ENCODE measurements at places on chromosomes 3 and 15.

DNA sequence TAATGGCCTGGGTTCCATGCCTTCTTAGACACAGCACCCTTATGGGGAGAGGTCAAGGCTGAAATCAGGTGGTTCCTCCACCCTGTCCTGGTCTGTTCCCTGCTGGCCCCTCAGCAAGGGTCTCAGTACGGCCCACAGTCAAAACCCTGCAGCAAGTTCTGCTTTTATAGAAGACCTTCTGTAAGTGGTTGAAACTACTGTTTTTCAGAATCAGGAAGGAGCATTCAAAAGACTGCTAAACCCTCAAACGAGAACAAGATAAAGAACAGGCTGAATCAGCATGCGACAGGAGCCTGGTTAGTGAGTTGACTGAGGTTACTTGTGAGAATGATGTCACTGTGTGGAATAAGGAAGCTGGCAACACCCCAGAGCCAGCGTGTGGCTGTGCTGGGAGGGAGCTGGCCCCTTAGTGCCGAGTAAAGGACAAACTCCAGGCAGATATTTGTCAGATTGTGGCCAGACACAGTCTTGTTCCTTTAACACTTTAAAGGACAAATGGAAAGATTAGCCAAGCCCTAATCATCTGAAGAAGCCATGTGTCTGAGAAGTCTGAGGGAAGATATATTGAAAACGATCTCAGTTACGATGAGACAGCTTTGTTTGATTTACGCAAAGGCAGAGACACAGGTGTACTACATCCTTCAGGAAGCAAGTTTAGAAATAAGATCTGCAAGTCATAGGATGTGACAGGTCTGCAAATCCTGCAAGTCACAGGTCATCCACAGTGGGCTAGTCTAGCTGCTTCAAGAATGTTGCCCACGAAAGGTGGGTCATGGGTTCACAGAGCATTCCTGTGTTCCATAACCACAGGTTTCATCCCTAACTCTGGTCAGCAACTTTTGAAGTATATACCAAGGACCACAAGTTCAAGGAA, 54.0 kb downstream of the B3GNT5 start:
- peak; percentile 70 for DNase-seq

DNA sequence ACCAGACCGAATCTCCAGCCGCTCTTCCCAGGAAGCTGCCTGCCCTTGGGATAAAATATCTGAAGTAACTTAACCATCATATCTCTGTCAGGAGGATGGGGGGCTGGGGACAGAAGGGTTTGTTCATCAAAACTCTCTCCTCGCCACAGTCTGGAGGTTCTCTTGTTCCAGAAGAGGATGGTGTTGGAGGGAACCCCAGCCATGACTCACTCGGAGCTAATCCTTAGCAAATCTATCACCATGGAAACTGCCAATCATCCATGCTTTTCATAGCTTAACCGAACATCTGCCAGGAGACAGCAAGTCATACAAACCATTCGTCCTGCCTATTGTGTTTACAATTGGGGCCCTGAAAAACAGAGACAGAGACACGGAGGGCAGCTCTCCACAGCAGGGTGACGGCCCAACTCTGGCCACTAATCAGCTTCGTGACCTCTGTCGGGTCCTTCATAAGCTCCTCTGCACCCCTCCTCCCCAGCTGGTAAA, 73.8 kb upstream of the HEG1 start:
- DNase-seq = peak; percentile 99

DNA sequence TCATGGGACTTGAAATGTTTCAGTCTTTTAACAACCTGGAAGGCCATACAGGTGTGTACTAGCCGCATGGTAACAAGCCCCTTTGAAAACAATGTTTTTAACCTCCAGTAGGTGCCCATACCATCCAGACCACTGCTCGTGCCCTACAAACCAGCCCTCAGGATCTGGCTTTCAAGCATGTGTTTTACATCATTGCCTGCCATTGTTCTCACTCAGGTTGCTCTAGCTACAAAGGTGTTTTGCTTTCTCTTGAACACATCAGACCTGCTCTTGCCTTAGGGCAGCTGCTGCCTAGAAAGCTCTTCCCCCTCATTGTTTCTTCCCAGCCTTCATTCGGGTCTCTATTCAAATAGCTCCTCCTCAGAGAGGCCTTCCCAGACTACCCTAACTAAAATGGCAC, 32.3 kb upstream of the MAP3K13 start:
- no peak for DNase-seq

DNA sequence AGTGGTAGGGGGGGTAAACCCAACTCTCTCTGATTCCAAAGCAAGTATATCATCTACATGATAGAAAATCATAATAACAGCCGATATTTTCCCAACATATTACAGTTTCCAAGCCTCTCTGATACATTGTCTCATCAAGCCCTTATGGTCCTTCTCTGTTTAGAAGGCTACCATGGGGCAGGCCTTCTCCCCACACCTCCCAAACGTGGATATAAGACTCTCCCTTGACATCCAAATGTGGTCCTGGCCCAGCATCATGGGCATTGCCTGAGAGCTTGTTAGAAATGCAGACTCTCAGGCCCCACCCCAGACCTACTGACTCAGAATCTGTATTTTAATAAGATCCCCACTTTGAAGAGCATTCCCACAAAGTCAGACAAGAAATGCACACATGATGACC, 17.7 kb upstream of the CCR9 start:
- no peak for DNase-seq

DNA sequence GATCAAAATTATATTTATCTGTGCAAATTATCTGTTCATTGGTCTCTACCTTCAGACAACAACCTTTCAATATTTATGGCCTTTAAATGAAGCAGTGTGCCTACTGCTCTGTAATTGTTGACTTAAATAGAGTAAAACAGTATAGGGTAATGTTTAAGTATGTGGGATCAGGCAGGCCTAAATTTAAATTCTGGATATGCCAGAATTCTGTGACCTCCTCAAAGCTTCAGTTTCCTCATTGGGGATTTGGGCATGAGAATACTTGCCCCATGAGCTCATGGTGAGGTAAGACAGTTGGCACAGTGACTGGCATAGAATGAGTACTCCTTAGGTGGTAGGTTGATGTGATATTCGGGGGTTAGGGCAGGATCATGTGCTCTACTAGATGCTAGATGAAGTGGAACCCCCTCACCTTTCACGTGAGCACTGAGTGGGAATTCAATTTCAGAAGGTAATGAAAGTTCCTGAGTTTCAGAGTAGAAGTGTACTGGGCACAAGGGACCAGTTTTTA, 14.9 kb downstream of the ARL8B start:
- no peak for DNase-seq

DNA sequence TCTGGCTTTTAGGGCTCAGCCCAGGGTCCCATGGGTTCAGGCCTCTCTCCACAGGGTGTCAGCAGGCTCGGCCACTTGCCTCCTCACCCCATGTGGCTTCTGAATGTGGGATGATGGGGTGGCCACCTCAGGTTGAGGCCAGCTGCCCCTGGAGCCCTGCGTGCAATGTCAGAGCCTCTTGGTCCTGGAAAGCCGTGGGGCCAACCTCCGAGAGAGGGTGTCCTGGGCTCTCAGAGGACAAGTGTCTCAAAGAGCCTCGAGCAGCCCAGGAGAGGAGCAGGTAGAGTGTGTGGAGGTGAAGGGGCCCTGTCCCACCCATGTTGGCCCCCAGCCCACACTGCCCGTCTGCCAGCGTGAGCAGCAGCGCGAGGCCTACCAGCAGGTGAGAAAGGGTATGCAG, 86.0 kb downstream of the PLXNA1 start:
- DNase-seq = no peak

GRCh38 chr3:160372780-160373179, 26.2 kb downstream of the IFT80 start:
- peak; percentile 69 for DNase-seq

DNA sequence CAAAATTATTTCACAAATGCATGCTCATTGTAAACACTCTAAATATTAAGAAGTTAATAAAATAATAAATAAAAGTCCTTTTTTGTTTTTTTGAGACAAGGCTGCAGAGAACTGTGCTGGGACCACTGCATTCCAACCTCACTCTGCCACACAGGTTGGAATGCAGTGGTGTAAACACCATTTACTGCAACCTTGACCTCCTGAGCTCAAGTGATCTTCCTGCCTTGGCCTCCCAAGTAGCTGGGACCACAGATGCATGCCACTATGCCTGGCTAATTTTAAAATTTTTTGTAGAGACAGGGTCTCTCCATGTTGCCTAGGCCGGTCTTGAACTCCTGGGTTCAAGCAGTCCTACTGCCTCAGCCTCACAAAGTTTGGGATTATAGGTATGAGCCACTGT, 578.4 kb downstream of the ZIC1 start:
- DNase-seq = no peak

DNA sequence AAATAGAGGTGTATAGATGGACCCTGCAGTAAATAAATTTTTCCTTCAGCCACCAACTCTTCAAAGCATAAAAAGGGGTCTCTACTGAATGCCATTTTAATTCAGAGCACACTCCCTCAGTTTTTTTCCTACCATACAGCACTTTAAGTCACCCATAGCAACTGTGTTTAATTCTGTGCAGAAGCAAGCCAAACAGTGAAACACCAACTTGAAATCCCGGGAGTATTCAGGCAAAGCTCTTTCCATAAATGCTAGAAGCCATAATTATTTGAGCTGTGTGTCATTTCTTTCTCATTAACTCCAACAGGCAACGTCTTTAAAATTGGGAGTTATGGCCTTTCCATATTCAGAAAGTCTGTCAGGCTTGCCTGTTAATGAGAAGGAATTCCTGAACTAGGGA, 562.1 kb downstream of the GRM7 start:
- DNase-seq = no peak

DNA sequence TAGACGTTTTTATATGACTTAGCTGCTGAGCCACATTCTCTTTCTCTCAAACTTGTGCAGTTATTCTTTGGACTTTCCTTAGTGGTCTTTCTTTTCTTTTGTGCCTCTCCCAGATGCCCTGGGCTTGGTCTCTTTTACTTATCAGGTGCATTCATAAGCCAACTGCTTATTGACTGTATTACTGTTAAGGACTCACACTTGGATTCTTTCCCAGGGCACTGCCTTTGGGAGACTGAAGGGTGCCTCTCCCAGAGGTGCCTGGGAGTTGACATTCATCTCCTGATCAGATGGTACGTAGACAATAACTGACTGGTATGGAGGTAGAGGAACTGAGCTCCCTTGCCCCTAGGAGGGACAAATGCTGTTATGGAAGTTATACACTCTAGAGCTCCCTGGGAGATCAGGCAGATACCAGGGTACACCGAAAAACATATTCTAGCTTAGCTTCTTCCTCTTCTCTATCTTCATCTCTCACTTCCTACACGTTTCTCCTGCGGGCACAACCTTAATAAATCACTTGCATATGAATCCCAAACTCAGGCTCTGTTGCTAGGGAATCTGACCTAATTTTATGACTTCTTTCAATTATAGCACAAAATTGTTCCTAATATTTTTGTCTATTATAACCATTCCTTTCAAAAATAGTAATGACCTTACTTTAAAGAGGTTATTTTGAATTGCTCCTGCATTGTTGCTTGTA, 24.7 kb downstream of the PARP15 start:
- no peak for DNase-seq

- no peak for DNase-seq
These were observed 96.6 kb downstream of the SLC9A9 start for GRCh38 chr3:143751643-143752178.

GRCh38 chr3:56144805-56145204, 323.5 kb downstream of the ERC2 start:
- DNase-seq = peak; percentile 30

Measured in fibroblast of skin of back (primary cell).